ENCODE measurements at places on chromosomes 2 and 18.
A peak's percentile ranks its signal among the peaks of the same experiment; 100 is the strongest.

- DNase-seq: no peak
Measured at GRCh38 chr2:240714747-240715725, 23.4 kb downstream of the AQP12A start.

- DNase-seq: no peak
Measured at GRCh38 chr2:80527119-80527518, 222.6 kb upstream of the LRRTM1 start.

- no peak for DNase-seq
Measured at GRCh38 chr2:50538147-50538546, 493.8 kb downstream of the NRXN1 start.

GRCh38 chr18:59861963-59862819 lies 37.6 kb upstream of the PMAIP1 start:
- DNase-seq: no peak

DNA sequence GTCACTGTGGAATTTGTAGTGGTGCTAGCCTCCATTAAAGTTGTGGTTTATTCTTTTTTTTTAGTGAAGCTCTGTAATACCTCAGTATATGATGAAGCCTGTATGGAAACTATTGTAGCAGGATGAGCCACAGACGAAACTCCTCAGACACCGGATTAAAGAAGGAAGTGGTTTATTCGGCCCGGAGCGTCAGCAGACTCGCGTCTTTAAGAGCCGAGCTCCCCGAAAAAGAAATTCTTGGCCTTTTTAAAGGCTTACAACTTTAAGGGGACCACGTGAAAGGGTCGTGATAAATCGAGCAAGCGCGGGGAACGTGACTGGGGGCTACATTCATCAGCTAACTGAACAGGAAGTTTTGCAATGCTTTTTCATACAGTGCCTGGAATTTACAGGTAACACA lies 8.1 kb upstream of the CCL20 start:
- no peak for DNase-seq

DNA sequence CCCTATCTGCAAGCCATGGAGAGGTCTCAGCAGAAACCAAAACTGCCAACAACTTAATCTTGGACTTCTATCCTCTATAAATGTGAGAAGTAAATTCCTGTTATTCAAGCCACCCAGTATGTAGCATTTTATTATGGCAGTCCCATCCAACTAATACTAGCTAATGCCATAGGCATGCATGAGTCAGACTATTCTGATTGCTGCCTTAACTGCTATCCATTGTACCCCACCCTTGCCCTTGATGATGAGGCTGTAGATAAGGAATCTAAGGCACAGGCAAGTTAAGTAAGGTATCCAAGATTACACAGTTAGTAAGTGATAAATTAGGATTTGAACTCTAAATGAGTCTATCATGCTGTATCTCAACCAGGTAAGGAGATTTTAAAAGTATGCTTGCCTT lies 223.0 kb downstream of the UBE2E3 start:
- DNase-seq: no peak

GRCh38 chr2:104312684-104313083 lies 541.2 kb upstream of the POU3F3 start:
- DNase-seq: no peak

GRCh38 chr2:182477774-182478173 lies 50.9 kb upstream of the PDE1A start:
- no peak for DNase-seq

DNA sequence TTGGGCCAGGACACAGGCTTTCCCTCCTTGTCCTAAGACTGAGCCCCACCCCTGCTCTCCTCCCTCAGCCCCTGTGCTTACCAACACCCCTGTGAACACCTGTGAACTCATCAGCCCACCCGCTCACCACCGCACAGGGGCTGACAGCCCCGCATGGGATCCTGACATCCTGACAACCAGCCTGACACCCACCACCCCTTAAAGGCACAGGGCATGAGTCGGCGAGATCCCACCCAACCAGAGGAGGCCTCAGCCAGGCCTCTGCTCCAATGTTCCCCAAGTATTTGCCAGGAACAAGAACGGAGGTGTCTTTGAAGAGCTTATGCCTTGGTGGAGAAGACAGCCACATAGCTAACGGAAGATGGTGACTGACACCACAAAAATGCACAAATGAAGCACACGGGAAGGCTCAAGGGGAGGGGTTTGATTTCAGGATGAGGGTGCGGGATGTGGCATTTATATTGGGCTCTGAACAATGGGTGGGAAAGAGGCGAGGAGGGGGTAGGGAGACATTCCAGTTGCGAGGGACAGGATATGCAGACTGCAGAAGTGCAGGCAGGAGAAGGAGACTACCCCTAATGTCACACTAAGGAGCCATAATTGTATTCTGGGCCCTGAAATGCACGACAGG lies 11.0 kb downstream of the RAB11FIP5 start:
- no peak for DNase-seq

GRCh38 chr18:36372903-36373311 lies 75.4 kb downstream of the FHOD3 start:
- DNase-seq: no peak

- DNase-seq: no peak
Measured at GRCh38 chr2:225771701-225772100, 372.2 kb downstream of the NYAP2 start.

- no peak for DNase-seq
Measured at GRCh38 chr18:6878556-6879297, 149.2 kb downstream of the ARHGAP28 start.

DNA sequence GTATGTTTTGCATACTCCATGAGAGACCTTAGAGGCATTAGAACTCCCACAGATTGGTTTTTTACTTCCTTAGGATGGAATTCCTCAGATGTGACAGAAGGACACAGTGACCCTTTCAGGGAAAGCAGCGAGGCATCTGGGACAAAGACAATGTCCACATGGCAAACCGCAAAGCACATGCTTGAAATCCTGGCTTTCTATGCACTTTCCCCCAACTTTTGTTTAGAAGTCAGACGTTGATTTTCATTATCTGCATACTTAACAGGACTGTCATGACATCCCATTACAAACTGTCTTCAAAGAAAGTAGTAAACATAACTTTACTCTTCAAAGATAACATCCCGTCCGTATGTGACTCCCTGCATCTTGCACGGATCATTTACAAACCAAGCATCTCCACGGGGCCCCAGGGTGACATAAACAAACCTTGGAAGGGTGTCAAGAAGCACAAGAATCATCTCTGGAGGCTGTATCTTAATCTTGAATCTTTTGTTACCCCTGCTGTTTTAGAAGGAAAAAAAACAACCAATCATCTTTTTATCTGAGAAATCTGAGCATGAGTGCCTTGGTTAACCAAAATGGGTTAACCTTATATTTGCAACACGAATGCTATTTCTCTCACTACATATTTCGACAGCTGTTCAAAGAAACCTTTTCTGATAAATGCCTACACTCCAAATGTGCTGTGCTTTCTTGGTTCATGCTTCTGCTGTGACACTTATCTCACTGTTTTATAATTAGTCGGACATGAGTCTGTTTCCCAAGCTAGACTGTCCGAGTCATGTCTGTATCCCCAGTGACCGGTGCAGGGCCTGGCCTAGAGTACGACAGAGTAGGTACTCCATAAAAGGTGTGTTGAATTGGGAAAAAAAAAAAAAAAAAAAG lies 90.8 kb downstream of the CCBE1 start:
- DNase-seq: no peak

DNA sequence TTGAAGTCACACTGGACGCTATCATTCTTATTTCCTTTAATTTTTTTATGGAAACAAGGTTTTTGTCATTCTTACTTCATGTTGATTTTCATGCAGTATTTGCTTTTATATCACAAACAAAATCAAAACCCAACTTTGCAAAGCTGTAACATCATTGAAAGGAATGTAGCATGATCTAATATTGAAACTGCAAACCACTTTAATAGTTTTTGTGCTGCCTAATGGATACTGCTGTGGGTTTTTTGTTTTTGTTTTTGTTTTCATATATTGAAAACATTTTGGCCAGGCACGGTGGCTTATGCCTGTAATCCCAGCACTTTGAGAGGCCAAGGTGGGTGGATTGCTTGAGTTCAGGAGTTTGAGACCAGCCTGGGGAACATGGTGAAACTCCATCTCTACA lies 81.6 kb downstream of the MAP2 start:
- DNase-seq: no peak

DNA sequence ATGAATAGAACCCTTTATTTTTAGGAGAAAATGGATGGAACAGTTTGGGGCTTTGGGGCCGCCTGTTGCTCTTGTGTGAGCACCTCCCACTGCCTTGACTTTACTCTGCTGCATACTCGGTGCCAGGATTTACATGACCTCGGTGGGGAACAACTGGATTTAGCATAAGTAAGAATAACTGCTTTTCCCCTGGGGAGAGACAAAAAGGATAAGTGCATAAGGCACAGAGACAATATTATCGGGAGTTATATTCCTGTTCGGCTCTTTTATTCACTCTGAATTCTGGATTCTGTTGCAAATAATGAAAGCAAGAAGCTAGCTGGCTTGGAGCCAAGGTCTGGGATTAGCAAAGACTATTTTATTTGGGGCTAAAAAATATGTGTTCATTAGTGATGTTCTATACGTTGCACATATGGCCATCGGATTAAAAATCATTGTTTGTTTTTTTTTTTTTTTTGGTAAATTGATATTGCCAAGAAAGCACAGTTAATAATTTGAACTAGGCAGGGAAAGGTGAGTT lies 69.8 kb downstream of the CYBRD1 start:
- no peak for DNase-seq

DNA sequence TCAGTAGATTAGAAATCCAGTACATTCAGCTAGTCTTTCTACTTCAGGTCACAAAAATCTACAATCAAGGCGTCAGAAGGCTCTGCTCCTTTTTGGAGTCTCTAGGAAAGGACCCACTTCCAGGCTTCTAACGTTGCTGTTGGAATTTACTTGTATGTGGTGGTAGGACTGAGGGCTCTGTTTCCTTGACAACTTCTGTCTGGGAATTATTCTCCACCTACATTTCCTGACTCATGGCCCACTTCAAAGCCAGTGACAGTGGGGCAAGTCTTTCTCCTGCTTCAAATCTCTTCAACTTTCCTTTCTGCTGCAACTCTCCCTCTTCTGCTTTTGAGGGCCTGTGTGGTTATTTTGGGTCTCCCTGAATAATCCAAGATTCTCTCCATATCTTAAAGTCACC lies 10.4 kb upstream of the TMX3 start:
- DNase-seq: no peak

DNA sequence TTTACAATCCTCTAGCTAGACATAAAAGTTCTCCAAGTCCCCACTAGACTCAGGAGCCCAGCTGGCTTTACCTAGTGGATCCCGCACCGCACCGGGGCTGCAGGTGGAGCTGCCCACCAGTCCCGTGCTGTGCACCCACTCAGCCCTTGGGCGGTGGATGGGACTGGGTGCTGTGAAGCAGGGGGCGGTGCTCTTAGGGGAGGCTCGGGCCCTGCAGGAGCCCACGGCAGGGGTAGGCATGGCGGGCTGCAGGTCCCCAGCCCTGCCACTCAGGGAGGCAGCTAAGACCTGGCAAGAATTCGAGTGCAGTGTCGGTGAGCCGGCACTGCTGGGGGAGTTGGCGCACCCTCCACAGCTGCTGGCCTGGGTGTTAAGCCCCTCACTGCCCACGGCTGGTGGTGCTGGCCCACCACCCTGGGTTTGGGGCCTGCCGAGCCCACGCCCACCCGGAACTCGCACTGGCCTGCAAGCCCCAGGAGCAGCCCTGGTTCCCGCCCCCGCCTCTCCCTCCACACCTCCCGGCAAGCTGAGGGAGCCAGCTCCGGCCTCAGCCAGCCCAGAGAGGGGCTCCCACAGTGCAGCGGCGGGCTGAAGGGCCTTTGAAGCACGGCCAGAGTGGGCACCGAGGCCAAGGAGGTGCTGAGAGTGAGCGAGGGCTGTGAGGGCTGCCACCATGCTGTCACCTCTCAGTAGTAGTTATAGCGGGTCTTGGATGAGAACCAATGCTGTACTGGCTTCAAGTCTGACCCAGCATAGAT lies 255.2 kb downstream of the CDH7 start:
- no peak for DNase-seq

- DNase-seq: no peak
Measured at GRCh38 chr2:56687169-56687568, 503.4 kb downstream of the CCDC85A start.

- DNase-seq: no peak
Measured at GRCh38 chr18:8945514-8945913, 157.0 kb upstream of the NDUFV2 start.

- DNase-seq: no peak
Measured at GRCh38 chr18:9336827-9337226, 2.3 kb downstream of the TWSG1 start.

DNA sequence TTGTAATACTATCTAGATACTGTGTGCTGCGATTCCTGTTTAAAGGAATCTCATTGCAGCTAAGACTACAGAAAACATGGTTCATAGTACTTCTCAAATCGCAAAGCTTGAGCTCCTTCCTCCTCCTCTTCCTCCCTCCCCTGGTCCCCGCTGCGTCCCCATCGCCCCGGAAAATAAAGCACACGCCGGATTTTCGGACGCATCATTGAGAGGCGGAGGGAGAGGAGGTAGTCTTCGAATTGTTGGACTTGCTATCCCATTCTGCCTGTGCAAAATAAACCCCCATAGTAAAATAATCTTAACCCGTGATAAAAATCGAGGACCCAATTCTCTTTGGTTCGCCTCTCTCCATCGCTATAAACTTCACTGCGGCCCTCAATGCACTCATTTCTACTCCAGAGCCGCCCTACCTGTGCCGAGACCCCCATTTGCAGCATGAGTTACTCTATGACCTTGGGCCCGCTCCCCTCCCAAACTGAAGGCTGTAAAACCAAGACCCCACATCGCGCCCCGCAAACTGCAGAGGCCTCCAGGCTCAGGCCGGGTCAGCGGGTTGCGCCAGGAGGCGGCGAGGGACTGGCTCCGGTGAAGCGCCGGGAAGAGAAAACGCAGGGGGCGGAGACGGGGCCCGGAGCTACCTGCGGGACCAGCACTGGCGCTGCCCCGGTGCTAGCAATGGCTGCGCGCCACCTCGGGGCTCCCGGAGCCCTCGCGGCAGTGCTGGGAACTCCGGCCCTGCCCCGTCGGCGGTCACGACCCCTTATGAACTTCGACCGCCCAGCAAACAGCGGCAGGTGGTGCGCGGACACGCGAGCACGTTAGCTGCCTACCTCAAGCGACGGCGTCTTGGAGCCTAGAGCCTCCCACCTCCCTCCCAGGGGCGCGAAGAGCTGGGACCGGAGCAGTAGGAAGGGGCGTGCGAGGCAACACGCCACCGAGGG lies 649 bp downstream of the ESCO1 start:
- peak; percentile 21 for DNase-seq

- DNase-seq: no peak
Measured at GRCh38 chr2:189347540-189347939, 93.7 kb upstream of the WDR75 start.

DNA sequence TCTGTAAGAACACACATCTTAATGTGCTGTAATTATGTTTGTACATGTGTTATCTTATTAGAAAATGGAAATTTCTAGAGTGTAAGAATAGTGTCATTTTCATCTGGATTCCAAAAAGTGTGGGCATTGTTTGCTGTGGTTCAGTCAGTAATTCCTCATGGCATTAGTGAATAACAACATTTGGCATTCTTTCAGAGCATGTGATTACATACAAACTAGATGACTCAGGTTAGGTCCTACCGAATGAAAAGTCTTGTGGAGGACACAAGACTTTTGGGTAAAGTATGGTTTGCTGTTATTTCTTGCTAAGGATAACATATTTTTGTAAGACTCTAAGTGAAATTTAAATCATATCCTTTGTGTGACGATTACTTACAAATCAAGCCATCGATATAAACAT lies 593.1 kb upstream of the NRXN1 start:
- DNase-seq: no peak

Data from activated CD4-positive, CD25-positive, alpha-beta regulatory T cell treated with anti-CD3 and anti-CD28 coated beads, Interleukin-2, amount 50 U/mL, for 16 hours (primary cell).